ENCODE measurements at places on chromosomes 4 and X.

- DNase-seq, result no peak
Observed at GRCh38 chrX:123477673-123478072, 255.2 kb downstream of the THOC2 start.

GRCh38 chrX:19017271-19017670, 33.4 kb upstream of the PHKA2 start:
- no peak for DNase-seq

GRCh38 chr4:10753336-10753735, 68.8 kb upstream of the CLNK start:
- no peak for DNase-seq

DNA sequence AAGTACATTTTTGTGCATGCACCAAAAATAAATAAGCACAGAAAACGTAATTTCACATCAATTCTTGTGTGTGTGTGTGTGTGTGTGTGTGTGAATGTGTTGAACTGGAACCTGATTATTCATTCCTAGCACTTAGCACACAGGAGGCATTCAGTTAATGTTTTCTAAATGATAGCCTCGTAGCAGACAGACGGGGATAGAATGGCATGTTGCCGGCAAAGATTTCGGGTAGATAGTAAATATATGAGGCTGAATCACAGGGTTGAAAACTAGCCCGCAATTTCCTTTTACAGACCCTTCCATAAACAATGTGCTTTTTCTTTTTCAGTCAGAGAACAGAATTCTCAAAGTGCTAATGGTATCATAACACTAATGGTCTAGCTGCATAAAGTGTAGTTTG, 13.5 kb downstream of the MAOB start:
- no peak for DNase-seq

- no peak for DNase-seq
Observed at GRCh38 chrX:936979-937769, 275.3 kb downstream of the CRLF2 start.

- no peak for DNase-seq
Observed at GRCh38 chr4:151770154-151770553, 9.3 kb upstream of the GATB start.

DNA sequence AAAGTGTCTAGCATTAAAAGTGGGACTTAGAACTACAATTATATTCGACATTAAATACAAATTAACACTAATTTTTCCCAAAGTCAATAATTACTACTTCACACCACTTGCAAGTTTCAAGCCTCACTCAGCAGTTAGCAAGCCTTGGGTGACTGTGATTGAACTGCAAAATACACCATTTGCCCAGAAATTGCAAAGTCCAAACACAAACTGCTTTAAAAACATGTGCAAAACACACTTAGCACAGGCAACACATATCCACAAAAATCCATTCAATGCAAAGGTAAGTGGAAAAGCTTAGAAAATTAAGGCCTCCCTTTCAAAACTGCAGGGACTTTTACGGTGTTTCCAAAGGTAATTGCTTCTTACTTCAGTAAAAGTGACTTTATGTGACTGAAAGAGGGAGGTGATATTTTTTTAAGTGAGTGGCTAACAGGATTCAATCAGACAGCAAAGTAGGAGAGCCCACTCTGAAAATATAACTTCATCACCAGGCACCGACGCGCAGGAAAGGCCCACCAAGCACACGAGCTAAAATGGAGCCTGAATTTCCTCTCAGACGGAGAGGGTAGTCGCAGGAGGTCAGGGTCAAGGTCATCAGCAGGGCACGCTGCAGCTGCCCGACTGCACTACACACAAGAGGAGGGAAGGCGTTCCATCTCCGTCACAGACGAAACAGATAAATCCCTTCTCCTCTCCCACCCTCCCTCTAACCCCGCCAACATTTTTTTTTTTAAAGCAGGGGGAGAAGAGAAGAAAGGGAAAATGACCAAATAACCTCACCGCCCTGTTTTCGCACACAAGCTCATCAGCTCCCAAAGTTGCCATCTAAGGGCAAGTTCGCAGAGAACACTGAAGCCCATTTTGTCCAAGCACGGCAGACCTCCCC, 3.1 kb downstream of the ZNF827 start:
- no peak for DNase-seq
